ENCODE measurements at places on chromosomes 3 and 15. TPM values are rescaled to one million over a fixed set of nuclear protein-coding genes. Genes with fewer than 3 reads are reported as not detected.

PRICKLE2 gene
- 48.2 TPM for total RNA-seq

CHRD gene
- 1.5 TPM for total RNA-seq

APBA2 gene
- total RNA-seq: 26.4 TPM

PCOLCE2 gene
- 9.3 TPM for total RNA-seq

SNTN gene
- total RNA-seq: not detected

KNL1 gene
- total RNA-seq: 4.7 TPM

TMEM40 gene
- not detected for total RNA-seq

GPR27 gene
- 5.5 TPM for total RNA-seq

ITPKA gene
- 0.36 TPM for total RNA-seq

SCN11A gene
- total RNA-seq: not detected

GRCh38 chr3:157373783-157374182 is 62.9 kb upstream of the PTX3 start:
- no peaks in the 10 kb centered on the region for H3K36me3 ChIP-seq
- peaks cover 30% of the 10 kb centered on the region for H3K4me1 ChIP-seq
- no peak for DNase-seq
- H3K27ac ChIP-seq: no peak overlapping the region
- no peaks in the 10 kb centered on the region for H3K27me3 ChIP-seq

DNA sequence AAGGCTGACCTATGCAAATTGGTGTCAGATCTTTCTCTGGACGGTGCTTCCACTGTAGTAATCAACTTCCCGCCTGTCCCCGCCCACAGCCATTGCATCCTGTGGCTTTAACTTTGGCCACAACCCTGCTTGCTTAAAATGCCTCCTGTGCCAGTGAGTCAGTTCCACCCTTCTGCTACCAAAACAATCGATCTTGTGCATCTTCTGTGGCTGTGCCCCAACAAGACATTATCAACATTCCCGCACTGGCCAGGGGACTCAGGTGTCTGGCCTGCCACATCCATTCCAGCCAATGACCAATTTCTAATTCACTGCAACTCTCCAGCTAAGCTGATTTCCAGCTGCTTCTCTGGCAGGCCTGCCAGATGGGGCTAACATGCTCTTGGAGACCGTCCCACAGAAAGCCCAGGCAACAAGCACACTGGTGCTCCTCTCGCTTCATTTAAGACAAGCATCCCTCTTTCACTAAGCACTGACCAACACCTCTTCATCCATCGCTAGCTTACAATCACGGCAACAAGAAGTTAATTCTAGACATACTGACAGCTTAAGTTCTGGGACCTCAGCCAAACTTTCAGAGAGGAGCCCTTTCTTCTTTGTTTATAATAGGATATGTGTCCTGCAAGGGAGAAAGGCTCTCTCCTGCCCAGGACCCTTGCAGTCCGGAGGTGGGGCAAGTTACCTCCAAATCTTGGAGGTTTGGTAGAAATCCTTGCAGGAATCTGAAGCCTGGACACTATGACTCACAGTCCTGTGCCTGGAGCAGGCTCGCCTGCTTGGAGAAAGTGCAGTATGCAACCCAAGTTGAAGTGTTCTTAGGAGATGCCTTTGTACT is 6.7 kb downstream of the CA12 start:
- peaks cover 57% of the 10 kb centered on the region for H3K4me1 ChIP-seq
- peak overlapping the region; percentile 90 for H3K27ac ChIP-seq
- no peaks in the 10 kb centered on the region for H3K27me3 ChIP-seq
- H3K4me3 ChIP-seq: no peak overlapping the region
- no peaks in the 10 kb centered on the region for H3K36me3 ChIP-seq
- DNase-seq: no peak

DNA sequence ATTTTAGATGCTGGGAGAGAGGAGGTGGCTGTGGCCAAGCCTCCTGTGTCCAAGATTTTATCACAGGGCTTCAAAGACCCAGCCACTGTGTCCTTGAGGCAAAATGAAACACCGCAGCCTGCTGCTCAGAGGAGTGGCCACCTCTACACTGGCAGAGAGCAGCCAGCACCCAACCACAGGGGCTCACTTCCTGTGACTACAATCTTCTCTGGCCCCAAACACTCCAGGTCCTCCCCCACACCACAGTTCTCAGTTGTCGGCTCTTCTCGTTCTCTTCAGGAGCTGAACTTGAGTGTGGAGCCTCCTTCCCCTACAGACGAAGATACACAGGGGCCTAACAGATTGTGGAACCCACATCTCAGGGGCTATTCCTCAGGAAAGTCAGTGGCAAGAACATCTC is 45.6 kb downstream of the CDAN1 start:
- peaks cover 28% of the 10 kb centered on the region for H3K36me3 ChIP-seq
- no peak overlapping the region for H3K27ac ChIP-seq
- H3K4me1 ChIP-seq: no peaks in the 10 kb centered on the region
- H3K4me3 ChIP-seq: no peak overlapping the region

GRCh38 chr3:74200952-74201351 is 413.5 kb downstream of the CNTN3 start:
- H3K36me3 ChIP-seq: no peaks in the 10 kb centered on the region
- H3K27me3 ChIP-seq: no peaks in the 10 kb centered on the region
- no peak overlapping the region for H3K4me3 ChIP-seq
- no peak for DNase-seq
- no peak overlapping the region for H3K27ac ChIP-seq
- no peaks in the 10 kb centered on the region for H3K4me1 ChIP-seq

DNA sequence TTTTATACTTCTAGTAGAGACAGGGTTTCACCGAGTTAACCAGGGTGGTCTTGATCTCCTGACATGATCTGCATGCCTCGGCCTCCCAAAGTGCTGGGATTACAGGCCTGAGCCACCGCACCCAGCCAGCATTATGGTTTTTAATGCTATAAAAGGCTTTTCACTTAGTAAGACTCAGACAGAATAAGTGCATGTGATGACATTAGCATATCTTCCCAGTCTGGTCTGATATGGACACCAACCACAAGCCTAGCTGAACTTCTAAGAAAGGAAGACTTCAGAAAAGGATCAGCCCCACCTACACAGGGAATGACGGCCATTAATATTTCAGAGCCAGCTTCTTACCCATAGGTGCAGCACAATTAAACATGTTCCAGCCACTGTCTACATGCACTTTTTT is 27.0 kb downstream of the GRK7 start:
- H3K4me3 ChIP-seq: no peak overlapping the region
- no peak for DNase-seq
- H3K27me3 ChIP-seq: no peaks in the 10 kb centered on the region
- H3K36me3 ChIP-seq: no peaks in the 10 kb centered on the region
- H3K27ac ChIP-seq: no peak overlapping the region
- no peaks in the 10 kb centered on the region for H3K4me1 ChIP-seq

GRCh38 chr3:42855219-42855546 is 20.5 kb downstream of the CYP8B1 start:
- peaks cover 9% of the 10 kb centered on the region for H3K36me3 ChIP-seq
- peaks cover 28% of the 10 kb centered on the region for H3K27me3 ChIP-seq
- no peak overlapping the region for H3K4me3 ChIP-seq
- no peak for DNase-seq

DNA sequence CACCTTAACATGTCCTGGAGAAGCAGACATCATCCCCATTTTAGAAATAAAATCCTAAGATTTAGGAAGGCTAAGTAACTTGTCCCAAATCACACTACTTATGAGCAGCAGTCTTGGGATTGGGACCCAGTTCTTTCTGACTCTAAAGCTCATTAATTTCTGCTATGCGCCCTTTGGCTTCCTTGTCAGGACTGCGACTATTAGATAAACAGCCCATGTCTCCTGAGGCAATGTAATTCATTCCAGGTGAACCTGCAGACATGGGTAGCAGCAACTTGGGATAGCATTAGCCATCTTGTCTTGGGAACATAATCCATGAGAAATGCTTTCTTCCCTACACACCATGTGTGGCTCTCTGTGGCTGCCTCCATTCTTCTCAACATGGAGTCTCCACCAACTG is 32.3 kb upstream of the FBN1 start:
- H3K4me1 ChIP-seq: peaks cover 21% of the 10 kb centered on the region
- H3K36me3 ChIP-seq: no peaks in the 10 kb centered on the region
- no peak for DNase-seq

DNA sequence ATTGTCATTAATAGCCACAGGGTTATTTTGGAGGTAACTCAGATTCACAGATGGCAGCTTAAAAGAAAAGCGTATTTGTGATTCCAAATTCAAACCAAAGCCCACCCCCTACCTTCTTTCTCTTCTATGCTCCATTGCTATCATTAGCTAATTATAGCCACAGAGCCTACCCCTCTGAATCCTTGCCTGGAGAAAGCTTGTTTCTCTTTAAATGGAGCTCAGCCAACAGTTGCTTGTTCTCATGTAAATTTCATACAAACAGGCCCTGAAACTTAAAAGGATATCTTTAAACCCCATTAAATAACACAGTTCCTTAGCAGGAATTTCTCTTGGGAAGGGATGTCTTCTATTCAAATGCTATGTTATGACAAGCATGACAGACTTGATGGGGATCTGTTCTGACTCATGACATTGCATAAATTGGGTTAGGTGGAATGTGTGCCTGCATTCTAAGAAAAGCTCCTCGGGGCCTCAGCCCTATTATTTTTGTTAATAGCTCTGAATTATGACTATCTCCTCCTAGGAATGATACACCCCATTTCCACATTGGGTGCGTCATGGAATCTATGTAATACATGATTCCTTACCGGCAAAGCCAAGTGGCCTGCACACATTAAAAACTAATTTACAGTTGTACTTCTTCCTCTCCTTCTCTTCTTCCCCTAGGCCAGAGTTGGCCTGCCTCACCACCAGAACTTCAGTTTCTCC is 265.8 kb downstream of the TAFA4 start:
- no peak for DNase-seq
- H3K27me3 ChIP-seq: peaks cover 1% of the 10 kb centered on the region
- H3K27ac ChIP-seq: no peak overlapping the region
- H3K4me3 ChIP-seq: no peak overlapping the region

- H3K4me1 ChIP-seq: peaks cover 3% of the 10 kb centered on the region
- peaks cover 26% of the 10 kb centered on the region for H3K36me3 ChIP-seq
- DNase-seq: no peak
- no peaks in the 10 kb centered on the region for H3K27me3 ChIP-seq
- no peak overlapping the region for H3K4me3 ChIP-seq
Observed at GRCh38 chr15:90617668-90618097, 88.0 kb downstream of the CRTC3 start.

GRCh38 chr3:52830535-52831258 is at the start of gene ITIH4:
Gene ITIH4, minus strand, starts transcription at chr3:52830672. Its CDS starts 30 bp downstream, at chr3:52830642.
- peaks cover 2% of the 10 kb centered on the region for H3K36me3 ChIP-seq
- H3K27ac ChIP-seq: peak within 1 kb of the TSS; percentile 93
- no peak for DNase-seq
- H3K27me3 ChIP-seq: no peaks in the 10 kb centered on the region
- peaks cover 50% of the 10 kb centered on the region for H3K4me1 ChIP-seq

- H3K27me3 ChIP-seq: no peaks in the 10 kb centered on the region
- H3K27ac ChIP-seq: peak within 1 kb of the TSS; percentile 82
- DNase-seq: peak; percentile 78
- peaks cover 38% of the 10 kb centered on the region for H3K4me1 ChIP-seq
Observed at GRCh38 chr3:146469150-146470017, at the start of gene PLSCR2. Gene PLSCR2, minus strand, starts transcription at chr3:146469561. Its CDS starts 9,657 bp downstream, at chr3:146459904.

DNA sequence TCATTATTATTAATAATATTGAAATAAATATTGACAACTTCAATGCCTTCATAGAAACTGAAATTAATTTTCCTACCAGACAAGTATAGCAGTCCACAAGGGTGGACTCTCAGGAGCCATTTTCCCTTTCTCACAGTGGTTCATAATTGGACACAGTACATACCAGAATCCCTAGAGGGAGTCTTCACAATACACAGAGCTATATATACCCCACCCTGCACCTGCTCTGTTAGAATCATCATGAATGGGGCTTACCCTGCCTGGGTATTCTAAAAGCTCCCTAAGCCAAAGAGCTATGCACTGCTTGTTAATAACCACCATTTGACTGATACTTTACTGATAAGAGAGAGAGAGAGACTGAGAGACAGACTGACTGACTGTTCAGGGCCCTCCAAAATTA is 134.9 kb downstream of the FEZF2 start:
- H3K36me3 ChIP-seq: peaks cover 1% of the 10 kb centered on the region
- no peak overlapping the region for H3K4me3 ChIP-seq
- no peaks in the 10 kb centered on the region for H3K27me3 ChIP-seq
- no peak for DNase-seq
- H3K27ac ChIP-seq: no peak overlapping the region

All from chondrocyte (in vitro differentiated cells).